ENCODE measurements at places on chromosomes 5 and 9.

GRCh38 chr5:95274011-95274410 is 10.9 kb downstream of the MCTP1 start:
- no peak for DNase-seq

DNA sequence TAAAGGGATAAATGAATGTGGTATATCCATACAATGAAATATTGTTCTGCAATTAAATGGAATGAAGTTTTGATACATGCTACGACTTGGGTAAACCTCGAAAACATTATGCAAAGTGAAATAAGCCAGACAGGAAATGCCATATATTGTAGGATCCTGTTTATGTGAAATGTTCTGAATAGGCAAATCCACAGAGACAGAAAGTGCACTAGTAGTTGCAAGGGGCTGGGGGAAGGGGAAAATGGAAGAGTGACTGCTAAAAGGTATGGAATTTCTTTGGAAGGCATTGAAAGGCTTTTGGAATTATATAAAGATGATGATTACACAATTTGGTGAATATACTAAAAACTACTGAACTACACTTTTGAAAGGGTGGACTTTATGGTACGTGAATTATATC is 97.0 kb downstream of the FOXD1 start:
- no peak for DNase-seq

GRCh38 chr5:4348423-4348822 is 752.8 kb downstream of the IRX1 start:
- DNase-seq = no peak

DNA sequence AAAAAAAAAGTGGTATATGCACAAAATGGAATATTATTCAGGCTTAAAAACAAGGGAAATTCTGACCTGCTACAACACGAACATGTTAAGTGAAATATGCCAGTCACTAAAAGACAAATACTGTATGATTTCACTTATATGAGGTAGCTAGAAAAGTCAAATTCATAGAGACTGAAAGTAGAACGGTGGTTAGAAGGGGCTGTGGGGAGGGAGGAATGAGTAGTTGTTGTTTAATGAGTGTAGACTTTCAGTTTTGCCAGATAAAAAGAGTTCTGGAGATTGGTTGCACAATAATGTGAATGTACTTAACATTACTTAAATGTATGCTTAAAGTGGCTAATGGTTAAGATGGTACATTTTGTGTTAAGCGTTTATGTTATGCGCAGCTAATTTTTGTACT is 79.5 kb upstream of the IL12B start:
- no peak for DNase-seq

DNA sequence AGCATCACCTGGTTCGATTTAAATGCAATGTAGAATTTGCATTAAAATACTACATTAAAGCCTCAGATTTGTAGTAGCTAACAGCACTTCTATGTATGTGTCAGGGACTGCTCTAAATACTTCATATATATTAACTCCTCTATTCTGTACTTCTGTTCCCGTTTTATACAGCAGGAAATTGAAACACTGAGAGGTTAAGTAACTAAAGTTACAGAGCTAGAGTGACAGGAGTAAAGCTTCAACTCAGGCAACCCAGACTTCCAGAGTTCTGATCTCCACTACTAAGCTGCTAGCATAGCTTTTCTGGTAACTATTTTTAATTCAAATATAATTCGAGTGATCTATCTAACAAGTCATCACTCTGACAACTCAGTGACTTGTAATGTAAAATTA is 619 bp upstream of the APC start:
- DNase-seq = no peak

DNA sequence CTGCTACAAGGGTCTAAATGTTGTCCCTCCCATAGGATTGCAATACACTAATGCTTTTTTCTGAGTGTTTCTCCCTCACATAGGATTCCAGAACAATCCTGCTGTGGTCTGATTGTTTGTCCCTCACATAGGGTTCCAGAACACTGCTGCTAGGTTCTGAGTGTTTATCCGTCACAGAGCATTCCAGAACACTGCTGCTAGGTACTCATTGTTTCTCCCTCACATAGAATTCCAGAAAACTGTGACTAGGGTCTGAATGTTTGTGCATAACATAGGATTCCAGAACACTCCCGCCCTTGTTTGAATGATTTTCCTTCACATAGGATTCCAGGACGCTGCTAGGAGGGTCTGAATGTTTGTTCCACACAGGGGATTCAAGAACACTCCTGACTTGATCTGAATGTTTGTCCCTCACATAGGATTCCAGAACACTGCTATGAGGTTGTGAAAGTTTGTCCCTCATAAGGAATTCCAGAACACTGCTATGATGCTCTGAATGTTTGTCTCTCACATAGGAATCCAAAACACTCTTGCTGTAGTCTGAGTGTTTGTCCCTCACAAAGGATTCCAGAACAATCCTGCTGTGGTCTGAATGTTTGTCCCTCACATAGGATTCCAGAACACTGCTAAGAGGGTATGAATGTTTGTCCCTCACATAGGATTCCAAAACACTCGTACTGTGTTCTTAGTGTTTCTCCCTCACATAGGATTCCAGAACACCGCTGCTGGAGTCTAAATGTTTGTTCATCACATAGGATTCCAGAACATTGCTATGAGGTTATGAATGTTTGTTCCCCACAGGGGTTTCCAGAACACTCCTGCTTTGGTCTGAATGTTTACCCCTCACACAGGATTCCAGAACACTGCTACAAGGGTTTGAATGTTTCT is 213.5 kb downstream of the FOXD4L6 start:
- no peak for DNase-seq

DNA sequence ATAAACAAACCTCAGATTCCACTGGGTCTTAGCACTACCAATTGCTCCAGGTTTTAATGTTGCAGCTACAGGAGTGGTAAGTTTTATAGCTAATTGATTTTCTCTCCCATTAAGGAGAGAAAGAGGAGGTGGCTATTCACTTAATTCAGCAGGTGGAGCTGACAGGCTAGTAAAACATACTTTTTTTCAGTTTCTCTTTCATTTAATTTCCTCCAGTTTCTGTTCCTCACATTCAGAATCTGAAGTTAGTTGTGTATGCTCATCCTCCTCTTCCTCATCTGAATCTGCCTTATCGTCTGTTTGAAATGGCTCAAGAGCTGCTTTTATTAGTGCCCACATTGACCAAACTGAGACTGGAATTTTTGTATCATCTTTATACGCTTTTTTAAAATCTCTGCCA is 98.0 kb downstream of the PLPPR1 start:
- no peak for DNase-seq

GRCh38 chr9:115481769-115482168 is 363.8 kb upstream of the TNC start:
- no peak for DNase-seq

GRCh38 chr5:82396396-82396795 is 118.2 kb upstream of the RPS23 start:
- DNase-seq = no peak

DNA sequence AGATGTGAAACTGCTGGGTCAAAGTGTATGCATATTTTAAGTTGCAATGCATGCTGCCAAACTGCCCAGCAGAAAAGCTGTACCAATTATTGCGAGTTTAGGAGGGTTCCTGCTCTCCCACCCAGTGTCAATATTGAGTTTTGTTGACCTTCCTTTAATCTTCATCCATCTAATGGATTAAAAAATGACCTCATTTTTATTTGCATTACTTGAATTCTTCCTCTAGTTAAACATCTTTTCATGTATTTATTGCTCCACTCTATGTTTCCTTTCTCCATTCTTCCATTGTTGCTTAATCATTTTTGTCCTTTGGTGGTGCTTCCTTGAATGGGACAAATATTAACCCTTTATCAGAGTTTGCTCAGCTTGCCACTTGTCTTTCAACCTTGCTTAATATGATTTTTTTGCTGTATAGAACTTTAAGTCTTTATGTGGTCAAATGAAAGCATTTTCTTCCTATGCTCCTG is 32.4 kb downstream of the TLE1 start:
- no peak for DNase-seq

- DNase-seq = no peak
Measured at GRCh38 chr9:28177142-28177541, 603.9 kb upstream of the C9orf72 start.

- no peak for DNase-seq
Measured at GRCh38 chr9:37324691-37325490, 97.6 kb upstream of the GRHPR start.

DNA sequence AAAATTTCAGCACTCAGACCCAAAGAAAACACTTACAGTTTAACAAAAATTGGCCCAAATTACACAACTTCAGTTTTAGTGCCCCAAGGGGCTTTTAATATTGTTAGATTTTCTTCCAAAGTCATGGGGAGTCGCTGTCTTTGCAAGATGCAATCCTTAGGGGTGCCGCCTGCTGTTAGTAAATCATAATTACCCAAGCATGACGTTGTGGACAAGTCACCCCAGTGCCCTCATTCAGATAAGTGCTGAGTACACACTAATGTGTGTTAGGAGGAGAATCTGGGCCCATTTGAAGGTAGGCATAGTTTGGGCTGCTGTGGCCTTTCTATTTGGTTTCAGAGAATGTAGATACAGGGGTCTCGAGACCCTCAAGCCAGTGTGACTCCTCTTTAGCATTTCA is 138.1 kb downstream of the SV2C start:
- no peak for DNase-seq

DNA sequence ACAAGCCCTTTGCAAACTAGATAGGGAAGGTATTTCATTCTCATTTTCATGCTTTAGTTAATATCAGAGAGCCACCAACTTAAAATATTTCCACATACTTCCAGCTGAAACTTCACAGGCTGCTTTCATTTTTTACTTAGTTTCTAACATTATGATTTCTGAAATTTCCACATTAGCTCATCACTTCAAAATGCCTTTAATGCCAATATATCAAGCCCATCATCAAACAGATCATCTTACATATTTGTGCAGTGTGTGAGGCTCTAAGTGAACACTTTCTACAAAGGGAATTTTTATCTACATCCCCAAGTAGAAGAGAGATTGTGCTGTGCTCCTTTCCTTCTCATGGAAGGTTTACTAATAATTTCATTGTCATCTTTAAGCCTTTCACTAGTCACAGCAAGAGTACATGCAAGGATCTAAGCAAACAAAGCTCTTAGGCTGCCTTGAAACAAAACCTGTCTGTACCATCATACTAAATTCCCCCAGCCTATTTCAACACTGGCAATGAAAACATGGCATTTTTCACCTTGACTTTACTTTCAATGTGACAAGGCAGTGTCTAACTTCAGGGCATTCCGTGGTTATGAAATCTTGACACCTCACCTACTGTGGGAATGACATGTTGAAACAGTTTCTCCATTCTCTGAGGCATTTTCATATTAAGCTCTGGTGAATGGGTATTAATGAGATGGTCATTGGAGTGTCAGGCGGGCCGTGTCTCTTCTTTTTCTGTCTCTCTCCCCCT is 45.4 kb downstream of the PPP2R2B start:
- DNase-seq = no peak

GRCh38 chr9:79686381-79687130 is 114.8 kb downstream of the TLE4 start:
- DNase-seq = no peak

- DNase-seq = no peak
Measured at GRCh38 chr5:20307391-20307790, 319.4 kb upstream of the CDH18 start.

GRCh38 chr9:8613346-8613825 is 813.8 kb upstream of the DMAC1 start:
- DNase-seq = no peak

GRCh38 chr5:161483721-161484120 is 62.8 kb downstream of the GABRB2 start:
- DNase-seq = no peak

DNA sequence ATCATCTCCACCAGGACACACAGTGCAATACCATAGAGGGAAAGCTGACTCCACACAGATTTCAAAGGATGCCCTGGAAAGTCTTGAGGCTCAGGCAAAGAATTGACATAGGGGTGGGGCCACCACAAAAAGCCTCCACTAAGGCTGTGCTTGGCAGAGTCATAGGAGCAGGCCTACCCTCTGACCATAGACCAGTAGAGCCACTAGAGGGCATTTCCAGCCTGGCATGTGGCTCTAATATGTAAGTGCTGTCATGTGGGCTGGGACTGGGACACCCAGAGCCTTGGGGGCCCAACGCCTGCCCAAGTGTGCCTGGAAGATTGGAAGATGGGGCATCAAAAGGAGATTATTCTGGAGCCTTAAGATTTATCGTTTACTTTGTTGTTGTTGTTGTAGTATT is 726.0 kb downstream of the DNAH5 start:
- no peak for DNase-seq

GRCh38 chr9:124449381-124450151 is 685 bp upstream of the ADGRD2 start:
- no peak for DNase-seq

GRCh38 chr9:131744720-131745201 is 4.9 kb upstream of the RAPGEF1 start:
- DNase-seq = no peak

DNA sequence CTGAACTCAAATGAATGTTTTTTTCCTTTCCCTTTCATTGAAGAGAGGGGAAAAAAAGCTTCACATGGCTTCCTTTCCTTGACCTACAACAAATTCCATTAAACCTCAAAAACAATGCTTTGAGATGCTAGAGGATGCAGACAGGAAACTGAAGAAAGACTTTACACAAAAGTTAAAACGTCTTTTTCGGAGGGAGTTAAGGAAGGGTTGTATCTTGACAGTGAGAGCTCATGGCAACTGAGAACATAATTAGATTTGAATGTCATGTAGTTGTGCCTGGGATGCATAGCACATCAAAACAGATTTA is 66.4 kb downstream of the EBF1 start:
- DNase-seq = no peak

DNA sequence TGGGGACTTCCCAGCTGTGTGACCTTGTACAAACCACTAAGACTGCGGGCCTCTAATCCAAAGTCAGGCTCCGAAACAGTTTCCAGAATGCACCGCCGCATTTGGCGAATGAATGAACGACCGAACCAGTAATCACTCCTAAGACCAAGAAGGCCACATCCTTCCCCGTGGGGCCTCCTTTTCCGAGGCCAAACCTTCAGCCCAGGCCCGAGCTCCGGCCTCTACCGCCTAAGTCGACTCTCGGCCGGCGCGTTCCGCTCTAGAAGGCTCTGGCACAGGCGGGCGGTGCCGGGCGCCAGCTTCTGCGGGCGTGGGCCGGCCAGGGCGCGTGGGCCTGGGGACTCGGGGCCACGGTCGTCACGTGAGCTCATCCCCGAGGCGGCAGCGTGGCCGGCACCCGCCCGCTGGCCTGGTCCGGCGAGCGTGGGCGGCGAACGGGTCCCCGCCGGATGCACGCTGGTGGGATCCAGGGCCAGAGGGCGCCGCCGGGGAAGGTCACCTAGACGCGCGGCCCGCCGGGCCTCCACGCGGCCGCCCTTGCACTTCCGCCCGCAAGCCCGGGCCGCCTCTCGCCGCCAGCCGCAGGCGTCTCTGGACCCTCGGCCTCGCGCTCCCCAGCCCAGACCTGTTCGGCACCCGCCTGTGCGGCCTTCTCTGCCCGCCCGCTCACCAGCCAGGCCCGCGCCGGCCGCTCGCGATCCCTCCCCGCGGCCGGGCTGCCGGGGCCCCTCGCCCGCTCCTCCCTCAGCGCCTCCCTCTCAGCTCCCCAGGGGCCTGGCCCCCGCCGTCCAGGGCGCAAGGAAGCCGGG is 754 bp downstream of the VDAC1 start:
- DNase-seq = peak; percentile 32

GRCh38 chr9:13568841-13569601 is 289.5 kb upstream of the MPDZ start:
- DNase-seq = peak; percentile 44

GRCh38 chr5:119409235-119409815 is 43.0 kb upstream of the HSD17B4 start:
- no peak for DNase-seq

All from nucleus accumbens (tissue), 56 donors.